Heart right ventricle (tissue), 16 donors: ENCODE measurements at places on chromosomes 11 and 22. TPM values are rescaled to one million over a fixed set of nuclear protein-coding genes. Genes with fewer than 3 reads are reported as not detected.

Gene ABCG4
- total RNA-seq: 1.6 TPM

Gene DDTL
- not detected for total RNA-seq

Gene VPREB3
- total RNA-seq: not detected

Gene GAL3ST3
- 1.9 TPM for total RNA-seq

Gene MPEG1
- total RNA-seq: 7.9 TPM

GRCh38 chr11:116742104-116742503, 30.7 kb downstream of the BUD13 start:
- no peaks in the 10 kb centered on the region for H3K27me3 ChIP-seq
- peaks cover 17% of the 10 kb centered on the region for H3K36me3 ChIP-seq
- H3K4me1 ChIP-seq: no peaks in the 10 kb centered on the region

GRCh38 chr11:41346042-41346441, 113.4 kb downstream of the LRRC4C start:
- H3K27ac ChIP-seq: no peak overlapping the region
- DNase-seq: no peak
- no peaks in the 10 kb centered on the region for H3K27me3 ChIP-seq
- H3K36me3 ChIP-seq: no peaks in the 10 kb centered on the region
- H3K4me1 ChIP-seq: no peaks in the 10 kb centered on the region

GRCh38 chr11:119149018-119149785, at the start of gene ABCG4:
Gene ABCG4 (plus strand): TSS chr11:119149052. CDS start chr11:119149966, 914 bp downstream.
- DNase-seq: no peak
- no peaks in the 10 kb centered on the region for H3K36me3 ChIP-seq
- no peak within 1 kb of the TSS for H3K27ac ChIP-seq
- peak within 1 kb of the TSS; percentile 59 for H3K4me3 ChIP-seq
- H3K4me1 ChIP-seq: peaks cover 24% of the 10 kb centered on the region
- H3K27me3 ChIP-seq: peaks cover 77% of the 10 kb centered on the region

DNA sequence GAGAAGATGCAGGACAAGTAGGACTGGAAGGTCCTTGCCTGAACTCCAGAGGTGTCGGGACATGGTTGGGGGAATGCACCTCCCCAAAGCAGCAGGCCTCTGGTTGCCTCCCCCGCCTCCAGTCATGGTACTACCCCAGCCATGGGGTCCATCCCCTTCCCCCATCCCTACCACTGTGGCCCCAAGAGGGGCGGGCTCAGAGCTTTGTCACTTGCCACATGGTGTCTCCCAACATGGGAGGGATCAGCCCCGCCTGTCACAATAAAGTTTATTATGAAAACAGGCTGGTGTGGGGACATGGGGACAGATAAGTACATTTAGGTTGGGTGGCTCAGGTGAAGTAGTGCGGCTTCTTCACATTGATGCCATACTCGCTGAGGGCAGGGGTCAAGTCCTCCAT, 1.4 kb downstream of the TAF10 start:
- H3K27me3 ChIP-seq: no peaks in the 10 kb centered on the region
- DNase-seq: no peak
- peak overlapping the region; percentile 99 for H3K27ac ChIP-seq
- H3K4me3 ChIP-seq: peak overlapping the region; percentile 82
- H3K4me1 ChIP-seq: peaks cover 58% of the 10 kb centered on the region

- peak overlapping the region; percentile 97 for H3K27ac ChIP-seq
- peak; percentile 71 for DNase-seq
- H3K4me3 ChIP-seq: no peak overlapping the region
- peaks cover 100% of the 10 kb centered on the region for H3K4me1 ChIP-seq
Observed at GRCh38 chr22:36328635-36329253, 59.0 kb downstream of the MYH9 start.

GRCh38 chr11:34728609-34729008, 107.7 kb downstream of the EHF start:
- H3K36me3 ChIP-seq: no peaks in the 10 kb centered on the region
- H3K27me3 ChIP-seq: no peaks in the 10 kb centered on the region
- H3K4me1 ChIP-seq: no peaks in the 10 kb centered on the region
- no peak for DNase-seq
- H3K4me3 ChIP-seq: no peak overlapping the region
- H3K27ac ChIP-seq: no peak overlapping the region

DNA sequence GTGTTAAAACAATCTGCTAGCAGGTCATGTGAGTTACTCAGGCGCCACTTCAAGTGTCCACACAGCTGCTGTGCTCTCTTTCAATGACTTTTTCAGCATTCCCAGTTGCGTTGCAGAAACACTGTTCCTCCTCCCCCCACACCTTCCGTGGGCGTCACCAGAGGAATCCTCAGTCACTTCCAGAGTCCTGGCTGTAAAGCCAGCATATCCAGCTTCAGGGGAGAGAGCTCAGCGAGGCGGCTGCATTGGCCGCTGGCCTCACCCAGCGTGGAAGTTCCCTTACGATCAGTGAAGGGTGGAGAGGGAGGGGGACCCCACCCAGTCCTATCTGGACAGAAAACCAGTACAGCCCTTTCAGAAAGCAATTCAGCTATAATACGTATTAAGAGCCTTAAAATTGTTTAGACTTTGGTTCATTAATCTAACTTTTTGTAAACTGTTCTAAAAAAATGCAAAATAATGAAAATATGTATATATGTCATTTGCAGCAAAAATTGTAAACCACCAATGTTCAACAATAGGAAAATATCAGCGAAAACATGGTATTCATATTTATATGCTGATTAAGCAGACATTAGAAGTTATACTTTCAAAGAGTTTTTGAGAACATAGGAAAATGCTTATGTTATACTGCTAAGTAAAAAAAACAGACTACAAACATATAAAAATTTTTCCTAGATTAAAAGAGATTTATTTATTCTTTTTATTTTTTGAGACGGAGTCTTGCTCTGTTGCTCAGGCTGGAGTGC, 2.8 kb upstream of the ANO9 start:
- no peak overlapping the region for H3K4me3 ChIP-seq
- peaks cover 36% of the 10 kb centered on the region for H3K27me3 ChIP-seq
- H3K4me1 ChIP-seq: peaks cover 14% of the 10 kb centered on the region
- no peak overlapping the region for H3K27ac ChIP-seq
- H3K36me3 ChIP-seq: no peaks in the 10 kb centered on the region
- DNase-seq: no peak

GRCh38 chr22:43860831-43861230, 1.5 kb downstream of the SULT4A1 start:
- no peaks in the 10 kb centered on the region for H3K36me3 ChIP-seq
- H3K27ac ChIP-seq: no peak overlapping the region
- H3K27me3 ChIP-seq: peaks cover 60% of the 10 kb centered on the region
- DNase-seq: no peak

DNA sequence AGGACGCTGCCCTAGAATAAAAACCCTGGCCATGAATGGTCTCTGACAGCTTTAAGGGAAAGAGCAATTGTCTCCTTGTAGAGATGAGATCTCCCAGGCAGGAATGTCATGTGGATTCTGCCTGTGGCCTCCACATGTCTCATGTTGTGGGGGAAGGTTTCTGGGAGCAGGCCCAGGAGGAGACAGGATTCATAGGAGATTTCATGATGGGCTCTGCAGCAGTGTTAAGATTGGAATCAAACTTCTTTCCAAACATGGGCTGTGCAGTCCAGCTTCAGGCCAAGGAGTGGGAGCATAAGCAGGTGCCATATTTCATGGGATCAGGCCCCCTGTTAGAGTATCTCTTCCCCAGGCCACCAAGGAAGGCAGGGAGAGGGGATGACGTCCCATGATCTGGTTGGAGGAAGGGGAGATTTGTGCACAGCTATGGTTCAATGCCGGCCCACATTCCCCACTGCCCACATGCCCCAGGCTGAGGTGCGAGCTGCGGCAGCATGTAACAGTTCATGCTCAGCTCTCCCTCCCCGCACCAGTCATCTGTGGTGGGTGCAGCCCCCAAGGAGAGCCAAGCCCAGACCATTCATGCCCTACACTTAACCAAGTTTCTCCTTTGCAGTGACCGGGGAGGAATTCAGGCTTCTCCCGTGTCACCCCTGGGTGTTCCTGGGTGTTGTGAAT, 42.5 kb downstream of the LMO1 start:
- H3K36me3 ChIP-seq: no peaks in the 10 kb centered on the region
- H3K27ac ChIP-seq: no peak overlapping the region
- no peaks in the 10 kb centered on the region for H3K27me3 ChIP-seq
- DNase-seq: no peak
- H3K4me1 ChIP-seq: no peaks in the 10 kb centered on the region

GRCh38 chr11:20060647-20061205, 99.5 kb downstream of the DBX1 start:
- DNase-seq: no peak
- peak overlapping the region; percentile 37 for H3K27ac ChIP-seq
- H3K4me3 ChIP-seq: no peak overlapping the region
- H3K4me1 ChIP-seq: peaks cover 9% of the 10 kb centered on the region

- H3K27me3 ChIP-seq: no peaks in the 10 kb centered on the region
- peaks cover 57% of the 10 kb centered on the region for H3K4me1 ChIP-seq
- H3K27ac ChIP-seq: peak overlapping the region; percentile 100
- peak overlapping the region; percentile 86 for H3K4me3 ChIP-seq
Observed at GRCh38 chr22:38316364-38317121, 690 bp downstream of the CSNK1E start.

- no peak for DNase-seq
- H3K27ac ChIP-seq: no peak overlapping the region
- no peaks in the 10 kb centered on the region for H3K4me1 ChIP-seq
- no peaks in the 10 kb centered on the region for H3K36me3 ChIP-seq
- no peak overlapping the region for H3K4me3 ChIP-seq
Observed at GRCh38 chr11:78931891-78932290, 357.2 kb upstream of the NARS2 start.

DNA sequence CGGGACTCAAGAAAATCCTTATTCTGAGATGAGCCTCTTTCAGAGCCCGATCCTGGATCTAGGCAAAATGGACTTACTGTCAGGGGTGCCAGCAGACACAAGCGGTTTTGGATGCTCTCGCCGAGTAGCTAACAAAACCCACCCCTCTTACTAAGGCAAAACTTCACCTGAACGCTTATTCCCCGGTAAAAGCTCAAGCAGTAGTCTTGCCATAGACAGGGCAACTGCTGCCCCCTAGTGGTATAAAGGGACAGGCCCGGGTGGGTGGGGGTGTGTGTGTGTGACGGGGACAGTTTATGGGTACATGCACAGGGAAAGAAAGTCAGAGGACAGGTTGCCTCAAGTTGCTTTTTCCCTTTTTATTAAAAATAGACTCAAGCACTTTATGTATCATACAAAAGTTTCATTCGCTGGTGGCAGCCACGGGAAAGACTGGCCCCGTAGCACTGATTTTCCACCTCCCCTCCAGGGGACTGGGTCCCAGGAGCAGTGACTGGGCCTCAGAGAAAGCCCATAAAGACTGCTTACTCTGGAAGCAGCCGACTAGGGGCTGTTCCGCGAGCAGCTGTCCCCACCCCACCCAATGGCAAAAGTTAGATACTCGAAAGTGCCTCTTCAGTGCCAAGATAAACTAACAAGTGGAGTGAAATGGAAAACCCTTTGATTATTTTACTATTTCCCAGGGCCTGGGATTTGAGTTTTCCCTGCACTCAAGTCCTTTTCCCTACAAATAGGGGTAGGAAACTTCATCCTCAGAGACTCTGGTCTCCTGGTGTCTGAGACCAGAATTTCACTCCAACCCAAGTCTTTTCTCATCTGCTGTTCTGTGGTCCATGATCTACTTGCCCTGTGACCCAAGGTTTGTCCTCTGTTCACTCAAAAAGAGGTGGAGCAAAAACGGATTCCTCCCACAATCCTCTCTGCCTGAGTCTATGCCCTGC, 4.7 kb downstream of the YPEL4 start:
- peak; percentile 76 for DNase-seq
- no peak overlapping the region for H3K4me3 ChIP-seq
- peaks cover 46% of the 10 kb centered on the region for H3K4me1 ChIP-seq
- no peaks in the 10 kb centered on the region for H3K36me3 ChIP-seq
- peaks cover 55% of the 10 kb centered on the region for H3K27me3 ChIP-seq

DNA sequence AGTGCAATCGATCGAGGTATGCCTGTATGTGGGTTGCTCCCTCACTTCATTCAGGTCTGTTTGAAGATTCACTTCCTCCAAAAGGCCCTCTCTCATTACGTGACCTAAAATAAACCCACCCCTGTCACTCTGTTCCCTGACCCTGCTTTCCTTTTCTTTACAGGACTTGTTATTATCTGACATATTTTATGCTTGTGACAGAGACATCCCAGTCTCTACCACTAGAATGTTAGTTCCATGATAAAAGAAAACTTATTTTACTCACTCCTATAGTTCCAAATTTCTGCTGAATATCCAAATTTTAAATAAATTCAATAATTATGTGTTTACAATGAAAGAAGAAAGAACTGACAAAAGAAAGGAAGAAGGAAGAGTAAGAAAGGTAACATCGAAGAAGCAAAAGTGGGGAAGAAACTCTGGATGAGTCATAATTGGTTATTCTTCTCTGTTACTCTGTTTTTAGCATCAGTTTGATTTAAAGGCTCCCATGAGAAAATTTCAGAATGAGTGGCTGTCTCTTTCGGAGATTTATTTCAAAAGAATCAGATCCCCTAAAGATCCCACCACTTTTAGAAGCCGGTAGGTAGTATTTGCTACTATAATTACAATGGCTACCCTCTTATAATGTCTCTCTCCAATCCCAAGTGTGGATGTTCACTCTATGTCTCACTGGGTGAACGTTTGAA, 33.5 kb downstream of the ENTHD1 start:
- no peaks in the 10 kb centered on the region for H3K36me3 ChIP-seq
- H3K4me1 ChIP-seq: no peaks in the 10 kb centered on the region
- DNase-seq: no peak
- H3K4me3 ChIP-seq: no peak overlapping the region

- H3K27ac ChIP-seq: no peak overlapping the region
- no peaks in the 10 kb centered on the region for H3K36me3 ChIP-seq
- H3K4me3 ChIP-seq: no peak overlapping the region
- no peaks in the 10 kb centered on the region for H3K27me3 ChIP-seq
- H3K4me1 ChIP-seq: no peaks in the 10 kb centered on the region
- no peak for DNase-seq
Observed at GRCh38 chr22:47597041-47597440, 834.6 kb downstream of the TBC1D22A start.

GRCh38 chr11:17542249-17542648, 2.0 kb downstream of the USH1C start:
- no peak overlapping the region for H3K4me3 ChIP-seq
- H3K36me3 ChIP-seq: no peaks in the 10 kb centered on the region
- peaks cover 4% of the 10 kb centered on the region for H3K4me1 ChIP-seq
- peaks cover 10% of the 10 kb centered on the region for H3K27me3 ChIP-seq
- no peak overlapping the region for H3K27ac ChIP-seq

- H3K36me3 ChIP-seq: no peaks in the 10 kb centered on the region
- no peak overlapping the region for H3K27ac ChIP-seq
- H3K4me1 ChIP-seq: peaks cover 55% of the 10 kb centered on the region
- no peaks in the 10 kb centered on the region for H3K27me3 ChIP-seq
- no peak overlapping the region for H3K4me3 ChIP-seq
Observed at GRCh38 chr11:47332791-47333525, 19.5 kb downstream of the MYBPC3 start.
